ENCODE measurements at places on chromosomes 3 and 15.

DNA sequence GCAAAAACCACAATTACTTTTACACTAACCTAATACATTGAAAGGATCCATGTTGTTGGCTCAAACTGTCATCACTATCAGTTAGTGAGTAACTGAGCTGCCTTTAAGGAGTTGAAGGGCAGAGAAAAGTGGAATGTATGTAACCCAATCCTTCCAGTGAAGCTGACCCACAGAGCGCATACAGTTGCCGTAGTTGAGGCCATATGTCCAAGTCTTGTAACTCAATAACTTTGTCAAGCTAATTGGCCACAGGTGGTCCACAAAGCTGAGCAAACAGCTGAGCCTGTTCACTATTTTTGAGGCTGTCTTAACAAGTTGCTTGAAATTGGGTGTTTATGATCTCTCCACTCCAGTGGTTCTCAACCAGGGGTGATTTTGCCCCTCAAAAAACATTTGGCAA, 169.0 kb upstream of the SLC24A5 start:
- DNase-seq, result no peak

DNA sequence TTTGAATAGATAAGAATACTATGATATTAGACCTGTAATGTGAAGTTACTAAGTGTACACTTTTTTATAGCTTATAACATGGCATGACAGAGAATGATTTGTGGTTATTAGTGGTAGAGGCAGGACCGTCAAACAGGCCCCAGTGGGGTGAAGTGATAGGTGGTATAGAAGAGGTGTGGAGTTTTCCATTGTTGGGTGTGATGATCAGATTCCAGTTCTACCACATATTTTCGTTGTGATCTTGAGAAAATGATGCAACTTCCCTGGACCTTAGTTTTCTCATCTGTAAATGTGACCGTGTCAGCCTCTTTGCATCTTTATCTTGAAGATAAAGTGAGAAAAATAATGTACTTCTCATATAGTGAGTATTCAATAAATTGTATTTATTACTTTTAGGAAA, 30.3 kb upstream of the UTS2B start:
- no peak for DNase-seq

GRCh38 chr15:39188930-39189329, 391.9 kb upstream of the THBS1 start:
- DNase-seq, result no peak

DNA sequence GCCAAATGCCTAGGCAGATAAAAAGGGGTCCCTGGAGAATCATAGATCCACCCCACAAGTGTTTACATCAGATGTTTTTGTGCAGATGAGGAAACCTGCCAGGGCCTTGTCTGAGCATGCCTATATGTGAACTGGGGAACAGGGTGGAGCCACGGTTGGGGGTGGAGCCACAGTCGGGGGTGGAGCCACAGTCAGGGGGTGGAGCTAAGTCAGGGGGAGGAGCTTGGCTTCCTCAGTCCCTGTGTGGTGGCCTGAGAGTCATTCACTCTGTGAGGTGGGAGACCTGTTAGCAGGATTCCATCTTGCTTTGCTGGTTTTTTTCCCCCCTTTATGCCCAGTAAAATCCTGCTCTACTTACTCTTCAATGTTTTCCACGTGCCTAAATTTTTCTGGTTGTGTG, 57.8 kb upstream of the TGFBR2 start:
- no peak for DNase-seq

DNA sequence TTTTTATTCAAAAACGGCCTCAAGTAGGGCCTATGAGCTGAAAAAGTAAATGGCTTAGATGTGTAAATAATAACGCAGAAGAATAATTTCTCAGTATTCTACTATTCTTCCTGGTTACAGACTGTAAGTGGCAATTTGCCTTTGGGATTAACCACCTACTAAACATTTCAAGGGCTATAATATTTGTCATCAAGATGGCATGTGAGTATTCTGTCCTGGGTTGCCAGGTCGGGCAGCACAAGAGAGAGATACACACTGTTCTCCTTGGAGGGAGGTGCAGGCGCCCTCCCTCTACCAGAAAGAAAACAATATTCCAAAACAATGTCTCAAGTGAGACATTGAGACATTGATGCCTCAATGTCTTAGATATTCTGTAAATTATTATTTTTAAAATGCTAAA, 278.4 kb downstream of the OCA2 start:
- DNase-seq, result no peak

DNA sequence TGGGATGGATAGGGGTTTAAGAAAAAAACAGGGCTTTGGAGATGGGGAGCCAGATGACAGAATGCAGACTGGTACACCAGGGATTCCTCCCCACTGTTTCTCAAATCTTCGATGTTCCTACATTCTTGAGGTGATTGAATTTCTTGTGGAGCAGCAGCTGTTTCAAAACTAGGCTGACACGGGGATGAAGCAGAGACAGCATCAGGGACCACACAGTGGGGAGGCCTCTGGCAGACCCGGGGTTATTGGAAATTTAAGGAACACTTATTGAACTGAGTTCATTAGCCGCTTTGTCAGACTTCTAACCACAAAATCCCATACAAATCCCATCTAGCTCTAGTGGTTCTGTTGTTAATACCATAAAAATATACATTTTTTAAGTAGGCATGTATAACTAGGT, 621.4 kb upstream of the GBE1 start:
- DNase-seq, result no peak

DNA sequence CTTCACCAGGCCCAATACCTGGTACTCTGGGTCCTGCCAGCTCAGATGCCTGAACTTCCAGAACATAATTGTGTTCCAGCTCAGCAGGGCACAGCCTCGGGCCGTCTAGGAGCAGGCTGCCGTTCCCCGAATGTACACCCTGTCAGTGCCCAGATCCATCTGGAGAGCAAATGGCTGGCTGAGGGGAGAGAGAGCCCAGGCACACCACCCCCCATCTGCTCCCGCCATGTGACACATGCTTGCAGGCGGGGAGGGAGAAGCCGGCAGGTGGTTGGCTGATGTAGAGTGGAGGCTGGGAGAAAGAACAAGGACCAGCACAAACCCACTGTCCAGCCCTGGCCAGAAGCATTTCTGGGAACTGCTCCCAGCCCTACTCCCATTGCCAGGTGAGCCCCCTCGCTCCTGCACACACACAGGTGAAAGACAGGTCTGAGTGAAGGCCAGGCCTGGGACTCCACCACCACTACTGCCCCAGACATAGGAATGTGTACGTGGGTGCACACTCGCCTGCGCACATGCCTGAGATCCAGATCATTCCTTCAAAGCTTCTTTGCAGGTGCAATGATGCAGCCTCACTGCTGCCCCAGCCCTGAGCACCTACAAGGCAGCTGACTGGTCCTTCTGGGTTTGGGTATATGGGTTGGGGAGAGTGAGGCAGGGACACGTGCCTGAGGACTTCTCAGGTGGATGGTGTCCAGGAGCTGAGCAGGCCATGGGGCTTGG, 53.5 kb downstream of the SEMA5B start:
- DNase-seq, result no peak

- DNase-seq, result no peak
These were observed 47.0 kb downstream of the EXD1 start for GRCh38 chr15:41183581-41183980.

GRCh38 chr15:64740311-64741170, 34.8 kb downstream of the RBPMS2 start:
- no peak for DNase-seq

GRCh38 chr15:97978401-97979139, 18.1 kb downstream of the ARRDC4 start:
- no peak for DNase-seq

DNA sequence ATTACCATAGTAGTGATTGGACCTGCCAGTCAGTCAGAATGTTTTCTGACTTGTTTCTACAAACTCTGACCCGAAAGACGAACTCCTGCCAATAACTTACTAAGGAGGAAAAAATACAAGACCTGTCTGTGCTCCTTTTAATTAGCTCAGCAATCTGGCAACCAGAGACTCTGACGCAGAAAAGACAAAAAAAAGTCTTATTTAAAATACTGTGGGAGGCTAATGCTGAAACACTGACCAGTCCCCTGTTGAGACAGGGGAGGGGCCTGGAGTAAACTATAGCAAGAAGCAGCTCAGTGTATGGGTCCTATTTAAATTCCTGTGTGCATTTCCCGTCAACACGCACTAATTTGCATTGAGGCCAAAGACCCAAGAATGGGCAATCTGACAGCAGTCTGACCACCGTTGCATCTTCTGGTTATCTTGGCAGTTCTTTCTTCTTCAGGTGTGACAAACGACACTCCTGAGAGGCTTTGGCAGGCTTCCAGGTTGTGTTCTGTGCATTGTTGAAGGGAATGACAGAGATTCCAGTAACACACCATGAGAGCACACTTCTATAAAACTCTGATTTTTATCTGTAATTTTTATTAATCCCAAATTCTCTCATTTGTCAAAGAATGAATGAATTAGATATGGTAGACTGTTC, 1114.3 kb downstream of the IGSF11 start:
- no peak for DNase-seq

GRCh38 chr15:94203306-94203705, 28.1 kb upstream of the MCTP2 start:
- no peak for DNase-seq

DNA sequence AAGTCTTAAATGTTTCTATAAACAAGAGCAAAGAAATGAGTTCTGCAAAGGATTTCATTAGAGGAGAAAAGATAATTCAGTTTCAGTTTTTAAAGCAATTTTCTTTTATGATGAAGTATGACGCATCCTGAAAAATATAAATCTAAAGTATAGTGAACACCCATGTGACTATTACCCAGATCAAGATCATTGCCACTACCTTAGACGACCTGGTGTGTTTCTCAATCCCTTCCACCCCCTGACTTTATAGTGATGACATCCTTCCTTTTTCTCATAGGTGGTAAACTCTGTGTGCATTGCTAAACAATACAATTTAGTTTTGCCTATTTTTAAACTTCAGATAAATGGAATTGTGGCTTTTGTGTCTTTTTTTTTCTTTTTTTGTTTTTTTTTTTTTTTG, 8.4 kb downstream of the STT3B start:
- DNase-seq, result no peak

GRCh38 chr3:101828691-101829436, 20.4 kb upstream of the NFKBIZ start:
- no peak for DNase-seq

GRCh38 chr15:71248386-71248785, 133.1 kb downstream of the THSD4 start:
- no peak for DNase-seq

DNA sequence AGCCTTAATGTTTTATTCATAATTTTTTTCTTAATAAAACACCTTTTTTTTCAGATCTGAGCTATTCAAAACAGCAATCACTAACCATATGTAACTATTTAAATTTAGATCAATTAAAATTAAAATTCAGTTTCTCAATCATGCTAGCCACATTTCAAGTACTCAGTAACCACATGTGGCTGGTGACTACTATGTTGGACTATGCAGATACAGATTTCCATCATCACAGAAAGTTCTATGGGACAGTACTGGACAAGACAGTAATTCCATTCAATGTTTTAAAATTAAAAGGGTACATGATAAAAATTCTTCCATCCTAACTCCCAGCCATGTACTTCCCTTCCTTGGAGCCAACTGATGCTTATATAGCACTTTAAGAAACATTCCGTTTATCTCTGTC, 119.3 kb downstream of the GLDN start:
- DNase-seq, result no peak

- no peak for DNase-seq
These were observed 19.0 kb downstream of the RPL39L start for GRCh38 chr3:187120326-187120725.

DNA sequence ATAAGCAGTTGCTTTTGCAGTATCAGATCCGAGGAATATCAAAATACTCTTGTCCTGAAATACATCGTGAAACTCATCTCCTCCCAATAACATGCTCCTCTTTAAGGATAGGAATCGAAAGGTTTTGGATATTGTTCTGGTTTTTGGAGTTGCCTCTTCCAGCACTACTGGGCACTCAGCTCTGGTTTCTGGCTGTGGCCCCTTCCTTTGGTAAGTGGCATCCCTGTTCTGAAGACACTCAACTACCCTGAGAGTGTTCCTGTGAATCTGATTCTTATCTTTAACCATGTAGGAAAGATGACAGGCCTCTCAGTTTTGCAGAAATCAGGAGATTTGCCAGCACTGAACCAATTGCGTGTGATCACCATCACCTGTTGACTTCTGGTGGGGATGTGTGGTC, 327.5 kb upstream of the TBL1XR1 start:
- DNase-seq, result no peak

- DNase-seq, result no peak
These were observed 28.8 kb downstream of the PCNP start for GRCh38 chr3:101602731-101603130.

GRCh38 chr3:48408823-48409281, 21.0 kb downstream of the PLXNB1 start:
- DNase-seq, result no peak

DNA sequence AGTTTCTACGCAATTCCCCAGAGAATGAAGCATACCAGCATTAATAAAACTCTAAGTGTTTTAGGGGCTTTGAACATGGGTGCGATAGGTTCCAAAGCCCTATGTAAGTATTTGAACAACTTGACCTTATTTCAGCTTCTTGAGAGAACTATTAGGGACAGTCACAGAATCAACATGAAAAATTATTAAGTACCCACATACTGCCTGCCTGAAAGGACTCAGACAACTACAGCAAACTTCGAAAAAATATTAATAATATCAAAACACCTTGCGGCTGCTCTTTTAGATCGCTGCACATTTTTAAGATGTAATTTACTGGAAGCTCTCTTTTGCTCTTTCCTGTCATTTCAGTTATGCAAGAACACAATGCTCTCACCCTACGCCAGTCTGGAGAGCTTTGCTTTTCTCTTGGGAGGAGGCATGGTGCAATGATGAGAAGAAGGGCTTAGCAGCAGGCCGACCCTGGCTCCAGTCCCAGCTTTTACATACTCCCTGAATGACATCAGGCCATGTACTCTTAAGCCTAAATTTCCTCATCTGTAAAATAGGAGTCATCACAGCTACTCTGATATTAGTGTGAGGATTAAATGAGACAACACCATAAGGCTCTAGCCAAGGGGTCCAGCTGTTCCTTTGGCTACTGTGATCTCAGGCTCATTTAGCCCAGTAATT, 640.7 kb downstream of the FHIT start:
- no peak for DNase-seq
